ENCODE measurements at places on chromosomes 11 and 22. TPM values are rescaled to one million over a fixed set of nuclear protein-coding genes. Genes with fewer than 3 reads are reported as not detected.

- DNase-seq = no peak
Observed at GRCh38 chr11:128625326-128625725, 38.0 kb upstream of the ETS1 start.

DNA sequence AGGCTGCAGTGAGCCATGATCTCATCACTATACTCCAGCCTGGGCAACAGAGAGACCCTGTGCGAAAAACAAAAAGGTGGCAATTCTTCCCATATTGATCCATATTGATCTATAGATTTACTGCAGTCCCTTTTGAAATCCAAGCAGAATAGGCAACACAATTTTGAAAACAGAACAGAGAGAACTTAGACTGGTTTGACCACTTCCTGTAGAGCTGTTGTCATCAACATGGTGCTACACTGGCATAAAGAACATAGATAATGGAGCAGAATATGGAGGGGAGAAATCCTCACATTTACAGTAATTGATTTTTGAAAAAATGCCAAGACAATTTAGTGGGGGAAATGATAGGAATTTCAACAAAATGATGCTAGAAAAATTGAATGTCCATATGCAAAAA is 34.1 kb downstream of the GRK3 start:
- DNase-seq = no peak

- peak; percentile 78 for DNase-seq
Observed at GRCh38 chr11:8356721-8357504, 93.2 kb upstream of the LMO1 start.

DNA sequence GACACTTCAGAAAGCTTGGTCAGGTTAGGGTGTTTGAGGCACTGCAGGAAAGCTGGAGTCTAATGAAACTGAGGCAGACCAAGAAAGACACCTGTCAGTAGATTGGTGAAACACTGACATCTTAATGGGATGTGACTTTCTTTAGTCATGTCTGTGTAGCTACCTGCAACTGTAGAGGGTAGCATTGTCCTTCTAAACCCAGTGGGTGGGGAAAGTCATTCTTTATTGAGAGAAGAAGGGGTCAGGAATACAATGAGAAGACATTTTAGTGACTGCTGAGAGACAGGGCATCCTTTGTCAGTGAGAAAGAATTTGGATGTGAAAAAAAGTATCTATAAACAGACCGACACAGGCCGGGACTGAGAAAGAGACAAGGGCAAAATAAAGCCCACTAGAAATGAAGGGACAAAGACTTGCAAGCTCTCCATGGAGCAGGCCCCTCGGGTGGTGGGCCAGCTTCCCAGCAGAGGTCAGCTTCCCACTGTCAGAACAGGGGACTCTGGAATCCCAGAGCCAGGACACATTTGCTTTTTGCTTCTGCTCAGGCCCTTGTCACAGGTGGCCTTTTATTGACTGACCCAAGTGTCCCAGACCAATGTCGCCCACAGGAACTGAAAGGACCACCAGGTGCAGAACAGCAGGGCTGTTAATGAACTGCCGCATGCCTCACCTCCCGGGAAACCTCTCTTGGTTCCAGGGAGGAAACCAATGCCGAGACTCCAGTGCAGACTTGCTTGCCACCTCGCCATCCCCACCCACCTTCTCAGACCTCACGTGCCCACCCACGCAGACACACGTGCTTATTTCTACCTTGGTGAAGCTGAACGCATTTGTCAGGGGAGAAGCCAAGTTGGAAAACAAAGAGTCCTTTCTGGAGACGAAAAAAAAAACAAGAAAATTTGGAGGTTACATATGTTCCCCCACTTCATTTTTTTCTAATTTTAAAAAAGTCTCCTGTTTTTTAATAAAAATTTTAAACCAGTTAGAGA is 212.8 kb downstream of the TENM4 start:
- DNase-seq = no peak

DNA sequence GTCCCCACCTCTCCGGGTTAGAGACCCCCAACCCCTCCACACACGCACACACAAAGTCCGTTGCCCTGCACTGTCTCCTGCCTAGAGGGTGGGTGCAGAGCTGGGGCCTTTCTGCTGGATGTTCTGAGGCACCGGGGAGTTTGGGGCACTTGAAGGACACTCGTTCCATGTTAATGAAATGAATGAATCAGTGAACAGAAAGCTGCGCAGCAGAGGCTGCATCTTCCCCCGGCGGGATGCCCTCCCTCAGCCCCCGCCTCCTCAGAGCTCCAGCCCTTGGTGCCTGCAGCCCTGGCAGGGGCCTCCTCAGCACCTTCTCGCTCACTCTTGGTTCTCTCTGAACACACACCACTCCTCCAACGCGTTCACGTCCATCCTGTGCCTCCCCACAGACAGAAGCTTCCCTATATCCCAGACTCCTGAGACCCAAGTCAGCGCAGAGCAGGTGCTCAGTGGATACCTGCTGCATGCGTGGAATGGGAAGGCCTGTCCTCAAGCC is 611.9 kb downstream of the TBC1D22A start:
- DNase-seq = no peak

GRCh38 chr11:120169981-120170698 is 32.2 kb upstream of the TRIM29 start:
- DNase-seq = no peak

DNA sequence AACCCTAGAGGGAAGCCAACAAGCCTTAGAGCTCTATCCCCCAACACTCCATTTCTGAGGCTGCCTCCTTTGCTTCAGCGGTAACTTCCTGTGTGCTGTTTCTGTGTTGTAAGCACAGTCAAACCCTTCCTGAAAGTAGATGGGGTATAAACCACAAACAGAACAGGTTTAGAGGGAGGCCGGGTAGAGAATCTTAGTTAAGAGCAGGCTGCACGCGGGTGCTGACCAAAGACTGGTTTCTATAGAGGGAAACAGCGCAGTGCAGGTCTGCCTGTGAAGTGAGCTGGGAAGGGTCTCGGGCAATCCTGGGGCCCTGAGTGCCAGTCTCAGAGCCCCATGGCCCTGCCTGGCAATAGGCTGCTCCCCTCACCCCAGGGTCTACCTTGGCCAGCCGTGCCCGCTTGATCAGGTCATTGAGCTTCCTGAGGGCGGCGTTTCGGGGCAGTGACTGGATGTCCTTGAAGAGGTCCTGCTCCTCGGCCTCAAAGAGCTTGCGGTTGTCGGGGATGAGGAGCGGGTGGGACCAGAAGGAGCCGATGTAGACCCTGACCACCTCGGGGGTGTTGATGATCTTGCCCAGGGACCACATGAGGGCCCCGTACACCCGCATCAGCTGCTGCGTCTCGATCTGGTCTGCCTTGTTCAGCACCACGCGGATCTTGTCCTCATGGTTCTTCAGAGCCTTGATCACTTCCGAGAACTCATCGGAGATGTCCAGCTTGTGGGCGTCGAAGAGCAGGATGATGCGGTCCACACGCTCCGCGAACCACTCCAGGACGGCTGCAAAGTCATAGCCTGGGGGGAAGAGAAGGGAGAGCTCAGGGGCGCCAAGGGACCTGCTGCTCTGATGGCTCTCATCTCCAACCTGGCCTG is 15.3 kb upstream of the CDC42BPG start:
- DNase-seq = no peak

GRCh38 chr11:25938952-25939351 is 393.0 kb upstream of the ANO3 start:
- DNase-seq = no peak

DNA sequence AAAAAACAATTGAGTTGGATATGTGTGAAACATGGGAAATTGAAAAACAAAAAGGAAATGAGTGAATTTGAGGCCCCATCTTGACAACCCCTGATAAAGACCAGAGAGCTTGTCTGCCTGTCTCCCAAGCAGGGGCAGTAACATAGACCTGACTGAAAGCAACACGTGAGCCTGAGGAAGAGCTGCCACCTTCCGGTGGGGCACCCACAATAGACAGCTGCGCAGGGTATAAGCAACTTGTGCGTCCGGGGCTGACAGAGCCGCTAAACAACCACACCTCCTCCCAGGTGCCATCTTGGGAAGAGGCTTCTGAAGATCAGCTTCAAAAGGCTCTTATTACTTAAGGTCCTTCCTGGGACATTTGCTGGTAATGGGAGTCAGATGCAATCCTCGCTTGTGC is 166.8 kb downstream of the NTM start:
- no peak for DNase-seq

- peak; percentile 78 for DNase-seq
Observed at GRCh38 chr22:19942157-19943081, 801 bp upstream of the TXNRD2 start.

DNA sequence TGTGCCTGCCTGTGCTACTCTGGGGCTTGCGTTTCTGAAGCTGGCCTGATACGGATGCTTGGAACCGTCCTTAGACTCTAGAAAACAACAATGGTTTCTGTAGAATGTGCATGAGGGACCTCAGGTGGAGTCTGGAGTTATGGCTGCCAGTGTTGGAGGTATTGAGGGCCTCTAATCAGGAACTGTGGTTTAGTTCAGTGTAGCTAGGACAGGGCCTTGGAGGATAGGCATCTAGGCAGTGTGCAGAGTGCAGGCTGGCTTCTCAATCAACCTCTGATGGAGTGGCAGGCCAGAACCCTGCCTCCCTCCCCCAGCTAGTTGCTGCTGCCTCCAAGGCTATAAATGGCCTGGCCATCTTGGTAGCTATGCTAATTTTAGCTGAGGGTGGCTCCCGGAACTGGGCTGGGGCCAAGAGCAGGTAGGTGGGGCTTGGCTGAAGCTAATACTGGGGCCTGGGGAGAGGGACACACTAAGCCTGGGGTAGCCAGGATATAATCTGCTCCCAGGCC is 4.0 kb downstream of the STIM1 start:
- peak; percentile 85 for DNase-seq

- DNase-seq = no peak
Observed at GRCh38 chr22:49828599-49828965, 909 bp upstream of the BRD1 start.

DNA sequence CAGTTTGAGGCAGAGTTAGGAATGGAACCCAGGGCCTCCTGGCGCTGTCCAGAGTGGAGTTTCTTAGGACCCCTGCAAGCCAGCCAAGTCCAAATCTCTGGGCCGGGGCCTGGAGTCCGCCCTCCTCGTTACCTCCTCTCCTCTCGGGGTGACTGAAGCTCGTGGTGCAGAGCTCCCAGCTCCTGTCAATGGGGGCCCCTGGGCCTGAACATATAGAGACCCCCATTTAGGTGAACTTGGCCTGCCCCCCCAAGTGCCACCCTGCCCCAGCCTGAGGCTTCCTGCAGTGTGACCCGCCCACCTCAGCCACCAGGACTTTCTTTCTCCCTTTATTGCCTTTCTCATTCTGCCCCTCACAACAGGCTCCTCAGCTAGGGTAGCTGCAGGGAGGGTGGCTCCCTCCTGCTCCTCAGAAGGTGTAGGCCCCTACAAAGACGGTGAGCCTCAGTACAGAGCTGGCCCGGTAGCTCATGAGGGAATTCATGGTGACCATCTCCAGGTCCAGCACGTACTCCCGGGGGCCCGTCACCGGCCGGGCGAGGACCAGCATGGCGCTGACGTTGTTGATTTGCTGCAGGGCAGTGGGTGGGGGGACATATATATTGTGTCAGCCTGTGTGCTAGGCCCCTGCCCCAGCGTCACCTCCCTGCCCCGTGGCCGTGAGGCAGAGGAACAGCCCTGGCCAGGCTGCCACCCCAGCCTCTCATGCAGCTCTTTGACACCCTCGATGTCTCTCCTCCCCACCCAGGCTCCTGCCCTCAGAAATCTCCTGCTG is 5.9 kb downstream of the EFEMP2 start:
- no peak for DNase-seq

DNA sequence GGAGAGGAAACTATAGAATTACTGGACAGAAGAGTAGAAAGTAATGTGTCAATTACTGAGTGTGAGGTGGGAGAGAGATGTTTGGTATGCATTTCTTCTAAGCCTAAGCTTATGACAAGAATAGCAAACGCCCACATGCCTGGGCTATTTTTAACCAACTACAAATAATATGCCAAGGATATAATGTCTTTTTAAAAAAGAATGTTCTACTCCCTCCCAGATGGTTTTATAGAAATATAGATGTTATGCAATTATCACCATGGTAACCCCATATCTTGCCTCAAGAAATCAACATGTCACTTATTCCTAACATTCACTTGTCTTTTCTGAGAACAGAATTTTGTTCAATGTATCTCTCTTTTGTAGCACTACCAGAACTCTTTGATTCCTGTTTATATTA is 996.7 kb upstream of the CHORDC1 start:
- peak; percentile 54 for DNase-seq

DNA sequence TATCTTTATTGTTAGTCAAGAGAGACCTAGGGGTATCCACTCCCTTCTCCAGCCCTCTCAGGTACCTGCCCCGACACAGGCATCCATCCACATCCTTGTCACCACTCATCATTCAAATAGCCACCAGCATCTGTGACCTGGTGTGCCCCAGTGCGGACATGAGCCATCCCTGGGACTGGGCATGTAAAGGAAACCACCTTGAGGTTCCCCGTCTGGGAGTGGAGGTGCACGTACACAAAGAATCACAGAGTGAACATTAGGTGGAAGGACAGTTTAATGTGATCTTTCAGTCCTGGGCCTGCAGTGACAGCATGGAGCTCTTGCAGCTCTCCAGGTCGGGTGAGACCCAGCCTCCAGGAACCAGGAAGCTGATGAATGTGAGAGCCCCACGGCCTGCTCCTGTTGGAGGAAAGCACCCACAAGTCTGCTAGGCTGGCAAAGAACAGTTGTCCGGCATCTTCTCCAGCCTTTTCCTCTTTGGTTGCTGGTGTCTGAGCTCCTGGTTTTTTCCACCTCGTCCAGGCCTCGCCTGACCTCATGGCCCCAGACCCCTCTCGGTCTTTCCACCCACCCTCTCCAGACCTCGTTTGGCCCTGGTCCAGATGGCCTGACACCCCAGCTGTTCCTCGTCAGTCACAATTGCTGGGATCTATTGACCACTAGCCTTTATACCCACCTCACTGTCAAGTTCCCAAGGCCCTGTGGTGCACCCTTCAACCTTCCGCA is 16.5 kb downstream of the PSMD13 start:
- peak; percentile 62 for DNase-seq

- DNase-seq = no peak
Observed at GRCh38 chr11:14203321-14203720, 155.7 kb downstream of the RRAS2 start.

DNA sequence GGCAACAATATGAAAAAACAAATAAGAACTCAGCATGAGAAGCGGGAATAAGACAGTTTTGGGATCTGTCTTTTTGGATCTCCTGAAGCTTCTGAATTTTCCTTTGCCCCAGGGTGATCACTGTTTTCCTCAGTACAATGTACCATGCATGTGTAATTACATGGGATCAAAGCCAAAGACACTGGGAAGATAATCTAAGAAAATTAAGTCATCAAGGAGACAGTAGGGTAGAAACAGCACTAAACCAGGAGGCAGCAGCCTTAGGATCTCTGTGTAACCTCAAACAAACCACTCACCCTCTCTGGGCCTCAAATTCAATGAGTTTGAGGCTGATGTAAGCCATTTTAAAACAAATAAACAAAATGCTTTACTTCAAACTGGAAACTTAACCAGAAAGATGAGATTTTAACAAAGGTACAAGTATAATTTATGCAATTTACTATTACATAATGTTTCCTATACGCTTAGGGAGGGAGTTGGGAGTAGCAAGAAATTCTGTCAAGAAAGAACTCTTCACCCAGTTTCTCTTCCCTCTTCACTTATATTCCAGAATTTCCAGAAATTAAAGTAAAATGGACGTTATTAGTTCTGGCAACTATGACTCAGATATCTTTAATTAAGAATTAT is 77.0 kb downstream of the RAB30 start:
- no peak for DNase-seq

- DNase-seq = no peak
Observed at GRCh38 chr11:73977856-73978519, 4.7 kb downstream of the UCP2 start.

GRCh38 chr11:124277804-124278203 is 21.6 kb downstream of the OR8G5 start:
- no peak for DNase-seq

The C11orf91 gene
- not detected for total RNA-seq

The PRG3 gene
- total RNA-seq = not detected

The LRRC4C gene
- total RNA-seq = not detected

The CALCA gene
- not detected for total RNA-seq

The MRGPRX4 gene
- not detected for total RNA-seq

The CBX6 gene
- total RNA-seq = 26.1 TPM
